ENCODE measurements at places on chromosomes 5 and 9.

DNA sequence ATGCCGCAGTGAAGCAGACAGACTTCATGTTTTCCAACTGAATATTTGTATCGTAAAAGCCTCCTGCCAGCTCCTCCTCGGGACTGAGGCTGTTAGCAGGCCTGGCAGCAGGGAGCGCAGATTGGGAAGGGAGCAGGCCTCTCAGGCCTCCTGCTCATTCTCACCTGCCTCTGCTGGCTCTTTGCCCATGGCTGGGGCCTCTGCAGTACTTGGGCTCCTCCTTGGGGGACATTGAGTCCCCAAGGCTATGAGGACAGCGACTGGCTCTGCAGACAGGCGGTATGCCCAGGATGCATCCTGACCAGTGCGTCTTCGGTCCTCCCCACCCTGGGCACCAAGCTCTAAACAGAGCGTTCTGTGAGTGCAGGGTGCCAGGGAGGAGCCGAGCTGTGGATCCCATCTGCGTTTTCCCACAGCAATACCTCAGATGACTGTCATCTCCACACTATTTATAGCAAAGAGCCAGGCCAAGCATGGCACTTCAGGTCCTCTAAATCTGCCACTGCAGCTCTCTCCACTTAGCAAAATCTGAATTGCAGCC is 38.7 kb downstream of the TSTD2 start:
- DNase-seq: no peak

- DNase-seq: no peak
Measured at GRCh38 chr5:87912419-87912818, 356.2 kb downstream of the TMEM161B start.

DNA sequence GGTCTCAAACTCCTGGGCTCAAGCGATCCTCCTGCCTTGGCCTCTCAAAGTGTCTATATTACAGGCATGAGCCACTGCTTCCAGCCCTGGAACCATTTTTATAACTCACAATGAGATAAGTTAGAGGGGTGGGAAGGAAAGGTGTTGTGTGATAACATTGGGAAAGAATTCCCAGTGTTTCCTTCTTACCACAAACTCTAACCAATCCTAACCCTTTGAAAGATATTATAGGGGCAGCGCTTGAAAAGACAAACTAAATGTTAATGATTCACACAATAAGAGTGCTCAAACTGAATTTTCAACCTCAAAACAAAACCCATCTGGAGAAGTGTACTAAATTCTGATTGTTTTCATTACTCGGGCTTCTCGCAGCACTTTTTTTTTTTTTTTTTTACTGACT is 109.7 kb downstream of the TSSK1B start:
- DNase-seq: no peak

DNA sequence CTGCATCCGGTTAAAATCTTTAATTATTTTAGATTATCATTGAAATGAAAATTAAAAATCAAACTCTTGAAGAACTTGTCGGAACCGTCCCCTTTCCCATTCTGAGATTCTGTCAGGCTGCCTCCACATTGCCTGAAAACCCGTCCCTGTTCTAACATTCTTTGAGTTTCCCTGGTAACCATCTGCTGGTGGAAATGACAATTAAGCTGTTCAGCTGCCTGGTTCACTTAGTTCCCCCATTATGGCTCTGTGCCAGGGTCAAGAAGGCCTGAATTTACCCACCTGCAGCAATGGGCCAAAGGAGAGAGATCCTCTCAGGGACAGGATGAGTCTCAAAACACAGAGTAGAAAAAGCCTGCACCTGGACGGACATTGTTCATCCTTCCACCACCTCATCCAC is 11.8 kb upstream of the TCOF1 start:
- DNase-seq: no peak

GRCh38 chr9:130365323-130365721 is 79.4 kb upstream of the ASS1 start:
- DNase-seq: no peak

DNA sequence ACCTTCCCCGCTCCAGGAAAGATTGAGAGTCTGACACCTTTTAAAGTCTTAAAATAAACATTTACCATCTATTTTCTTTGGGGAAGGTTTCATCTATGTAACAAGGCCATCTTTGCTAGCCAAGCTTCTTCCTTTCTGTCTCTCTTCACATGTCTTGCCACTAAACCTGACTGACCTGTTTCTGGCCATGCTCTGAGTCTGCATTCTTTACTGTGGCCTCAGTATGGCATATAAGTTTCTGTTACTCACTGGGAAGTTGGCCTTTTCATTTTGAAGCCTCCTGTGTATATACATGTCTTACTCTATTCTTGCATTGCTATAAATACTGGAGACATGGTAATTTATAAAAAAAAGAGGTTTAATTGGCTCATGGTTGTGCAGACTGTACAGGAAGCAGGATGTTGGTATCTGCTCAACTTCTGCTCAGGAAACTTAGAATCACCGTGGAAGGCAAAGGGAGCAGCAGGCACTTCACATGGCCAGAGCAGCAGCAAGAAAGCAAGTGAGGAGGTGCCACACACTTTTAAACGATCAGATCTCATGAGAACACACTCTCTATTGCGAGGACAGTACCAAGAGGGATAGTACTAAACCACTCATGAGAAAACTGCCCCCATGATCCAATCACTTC is 48.1 kb downstream of the KCNV2 start:
- no peak for DNase-seq

DNA sequence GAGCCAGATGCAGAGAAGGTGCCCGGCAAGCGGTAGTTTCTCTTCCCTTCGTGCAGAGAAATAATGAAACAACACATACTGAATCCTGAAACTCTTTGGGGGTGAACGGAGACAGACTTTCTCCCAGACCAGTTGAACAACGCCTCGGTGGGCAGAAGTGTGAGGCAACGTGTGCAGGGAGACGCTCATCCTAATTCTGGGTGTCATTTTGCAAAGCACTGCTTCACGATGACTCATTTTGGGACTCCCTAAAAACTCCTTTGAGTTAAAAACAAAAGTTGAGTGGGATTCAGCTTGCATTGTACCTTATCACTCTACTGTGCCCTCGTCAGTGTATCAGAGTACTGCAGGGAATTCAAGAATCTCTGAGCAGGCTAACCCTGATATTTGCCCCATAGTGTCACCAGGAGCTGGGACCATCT is 3.5 kb upstream of the NEK6 start:
- DNase-seq: no peak
